ENCODE measurements at places on chromosomes 2 and 18.

GRCh38 chr18:48953104-48953706, 2.4 kb upstream of the SMAD7 start:
- peak; percentile 1 for DNase-seq

DNA sequence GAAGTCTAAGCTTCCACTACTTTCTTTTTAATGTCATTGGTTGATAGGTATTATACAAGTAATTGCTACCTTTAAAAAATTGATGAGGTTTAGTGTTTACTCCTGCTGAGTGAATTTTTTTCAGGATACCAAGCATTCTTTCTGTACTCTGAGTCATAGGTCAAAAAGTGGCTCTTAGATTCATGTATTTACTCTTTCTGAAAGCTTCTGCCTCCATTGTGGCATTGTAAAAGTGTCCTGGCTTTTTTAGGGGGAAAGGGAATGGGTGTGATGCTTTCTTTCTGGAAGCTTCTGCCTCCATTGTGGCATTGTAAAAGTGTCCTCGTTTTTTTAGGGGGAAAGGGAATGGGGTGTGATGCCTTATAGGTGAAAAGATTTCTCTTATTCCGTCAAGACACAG, 286.5 kb downstream of the LPIN1 start:
- no peak for DNase-seq

GRCh38 chr2:37586663-37587317, 84.7 kb downstream of the CDC42EP3 start:
- peak; percentile 35 for DNase-seq

GRCh38 chr2:129699781-129700573, 279.5 kb upstream of the RAB6C start:
- no peak for DNase-seq

DNA sequence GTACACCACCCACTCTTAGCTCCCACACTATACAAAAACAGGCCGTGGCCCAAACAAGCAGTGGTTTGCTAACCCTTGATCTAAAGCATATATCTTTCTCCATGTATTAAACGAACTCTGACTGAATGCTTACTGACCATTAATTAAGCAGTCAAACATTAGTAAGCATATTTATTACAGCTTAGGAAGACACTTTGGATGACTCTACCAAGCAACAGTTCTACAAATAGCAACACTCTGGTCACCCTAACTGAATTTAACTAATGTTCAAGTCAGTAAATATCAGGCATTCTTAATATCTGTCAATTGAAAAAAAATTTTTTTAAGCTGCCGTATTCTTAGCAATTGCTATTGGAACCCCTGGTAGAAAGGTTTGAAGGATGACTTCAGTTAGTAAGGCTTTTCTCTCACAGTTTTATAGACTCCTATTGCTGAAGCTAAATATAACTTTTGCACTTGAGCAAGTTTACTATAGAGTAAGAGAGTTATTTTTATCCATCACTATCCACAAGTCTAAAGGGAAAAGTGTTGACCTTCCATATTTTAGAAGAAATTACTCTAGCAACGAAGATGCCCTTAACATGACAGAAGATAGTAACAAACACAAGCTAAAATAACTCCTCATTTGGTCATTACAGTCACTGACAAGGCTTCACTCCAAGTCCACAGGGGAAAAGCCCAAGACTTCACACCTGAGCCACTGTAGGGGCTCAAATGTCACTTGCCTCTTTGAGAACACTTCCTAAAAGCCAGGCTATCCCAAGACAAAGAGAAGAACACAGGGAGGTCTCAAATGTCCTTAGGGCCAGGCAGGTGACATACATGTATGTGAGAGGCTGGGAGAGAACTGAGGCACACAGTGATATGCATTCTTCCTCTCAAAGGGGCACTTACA, 74.4 kb downstream of the RTN4 start:
- DNase-seq = no peak

GRCh38 chr18:801137-801536, 10.9 kb downstream of the YES1 start:
- no peak for DNase-seq

DNA sequence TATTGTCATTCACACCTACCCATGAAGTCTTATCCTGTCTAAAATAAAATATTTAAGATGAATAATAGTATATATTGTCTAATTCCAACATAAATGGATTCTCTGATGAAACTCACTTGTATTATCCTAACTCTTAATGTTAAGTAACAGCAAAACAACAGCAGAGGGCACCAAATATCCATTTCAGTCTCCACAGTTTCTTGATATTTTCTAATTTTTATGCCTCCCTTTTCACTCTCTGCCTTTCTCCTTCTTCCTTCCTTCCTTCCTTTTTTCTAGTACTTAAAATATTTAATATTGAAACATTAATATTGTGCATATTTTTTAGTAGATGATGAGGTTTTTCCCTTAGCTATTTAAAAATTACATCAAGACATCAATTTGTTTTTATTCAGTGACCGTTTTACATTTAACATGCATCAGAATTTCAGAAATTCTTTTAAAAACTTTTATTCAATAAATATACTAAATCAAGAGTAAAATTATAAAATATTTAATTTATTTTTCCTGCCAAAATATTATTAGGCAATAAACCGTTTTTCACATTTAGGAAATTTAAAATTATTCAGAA, 97.6 kb downstream of the WDR7 start:
- no peak for DNase-seq

DNA sequence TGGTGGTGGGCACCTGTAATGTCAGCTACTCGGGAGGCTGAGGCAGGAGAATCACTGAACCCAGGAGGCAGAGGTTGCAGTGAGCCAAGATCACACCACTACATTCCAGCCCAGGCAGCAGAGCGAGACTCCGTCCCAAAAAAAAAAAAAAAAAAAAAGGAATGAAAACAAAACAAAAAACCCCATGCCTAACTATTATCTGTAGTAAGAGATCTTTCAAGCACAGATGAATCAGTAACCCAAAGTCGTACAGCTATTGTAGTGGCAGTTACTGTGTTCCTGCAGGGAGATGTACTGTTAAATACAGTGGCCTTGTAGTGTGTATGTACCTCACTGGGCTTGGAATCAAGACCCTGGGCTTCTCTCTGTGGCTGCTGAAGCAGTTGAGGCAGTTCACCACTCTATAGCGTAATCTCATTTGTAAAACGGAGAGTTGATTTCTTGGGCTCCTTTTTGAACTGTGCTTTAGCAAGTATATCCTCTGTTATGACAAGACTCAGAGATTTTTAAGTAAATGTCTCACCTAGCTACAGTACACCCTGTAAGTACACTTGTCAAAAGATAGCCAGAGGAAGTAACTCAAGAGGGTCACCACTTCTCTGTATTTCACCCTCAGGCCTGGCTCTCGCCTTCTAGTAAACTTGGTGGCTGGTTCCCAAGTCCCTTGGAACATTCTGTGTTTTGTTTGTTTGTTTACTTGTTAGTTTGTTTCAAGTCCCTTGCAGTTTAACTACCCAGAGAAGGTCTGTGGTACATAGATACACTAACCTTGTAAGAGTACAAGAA, 109.6 kb upstream of the FOSL2 start:
- DNase-seq = no peak

DNA sequence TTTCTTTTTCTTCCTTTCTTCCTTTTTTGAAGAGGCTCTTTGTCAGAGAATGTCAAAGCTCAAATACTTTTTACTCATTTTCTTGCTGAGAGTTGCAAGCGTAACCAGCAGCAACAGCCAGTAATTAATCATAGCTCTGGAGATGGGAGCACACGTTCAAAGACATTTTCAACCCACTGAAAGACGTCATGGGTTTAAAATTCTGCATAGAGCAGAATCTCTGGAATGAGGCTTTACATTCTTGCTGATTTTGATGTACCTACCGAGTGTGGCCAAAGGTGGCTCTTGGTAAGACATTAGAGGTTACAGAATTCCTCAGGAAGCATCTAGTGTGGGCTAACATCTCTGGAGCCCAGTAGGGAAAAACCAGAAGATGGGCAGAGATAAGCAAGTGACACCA, 292.5 kb downstream of the MTX2 start:
- DNase-seq = no peak

GRCh38 chr2:152405206-152406118, 70.5 kb downstream of the FMNL2 start:
- DNase-seq = no peak

Data from CD4-positive, alpha-beta T cell treated with Interleukin-17A for 4 hours (primary cell).